ENCODE measurements at places on chromosomes 2 and 18. TPM values are rescaled to one million over a fixed set of nuclear protein-coding genes. Genes with fewer than 3 reads are reported as not detected.

EPHA4 gene
- 25.8 TPM for total RNA-seq

DCAF17 gene
- 16.4 TPM for total RNA-seq

IL36RN gene
- not detected for total RNA-seq

RGPD3 gene
- 0.44 TPM for total RNA-seq

FOXI3 gene
- total RNA-seq = not detected

CNTNAP5 gene
- 0.13 TPM for total RNA-seq

ERICH2 gene
- total RNA-seq = 0.35 TPM

REG1B gene
- total RNA-seq = not detected

LRRFIP1 gene
- 95.1 TPM for total RNA-seq

ESPNL gene
- 2.9 TPM for total RNA-seq

INSIG2 gene
- 12.9 TPM for total RNA-seq

KATNAL2 gene
- total RNA-seq = 5.0 TPM

CHRNG gene
- total RNA-seq = 77.7 TPM

PHOSPHO2 gene
- total RNA-seq = 3.7 TPM

LYG1 gene
- 1.9 TPM for total RNA-seq

GRB14 gene
- 2.9 TPM for total RNA-seq

NDC80 gene
- 12.5 TPM for total RNA-seq

FBXO41 gene
- total RNA-seq = 0.09 TPM

PDE11A gene
- total RNA-seq = 0.62 TPM

ACADL gene
- total RNA-seq = 5.2 TPM

GPR35 gene
- total RNA-seq = 1.1 TPM

RTN4 gene
- total RNA-seq = 456 TPM

RAB6C gene
- 0.09 TPM for total RNA-seq

DPP4 gene
- total RNA-seq = 13.4 TPM

LRP1B gene
- total RNA-seq = 0.84 TPM

ORMDL1 gene
- total RNA-seq = 47.4 TPM

IL1RN gene
- 0.22 TPM for total RNA-seq

ZC3H8 gene
- total RNA-seq = 13.2 TPM

SERPINB4 gene
- total RNA-seq = not detected

UGT1A10 gene
- total RNA-seq = not detected

UGT1A4 gene
- total RNA-seq = not detected

HAAO gene
- 14.8 TPM for total RNA-seq

ABCB11 gene
- 0.04 TPM for total RNA-seq

Measured in muscle of leg (tissue), 16 donors.